ENCODE measurements at places on chromosomes 2 and 18.

GRCh38 chr2:598058-598802 lies 79.0 kb downstream of the TMEM18 start:
- no peak for DNase-seq

DNA sequence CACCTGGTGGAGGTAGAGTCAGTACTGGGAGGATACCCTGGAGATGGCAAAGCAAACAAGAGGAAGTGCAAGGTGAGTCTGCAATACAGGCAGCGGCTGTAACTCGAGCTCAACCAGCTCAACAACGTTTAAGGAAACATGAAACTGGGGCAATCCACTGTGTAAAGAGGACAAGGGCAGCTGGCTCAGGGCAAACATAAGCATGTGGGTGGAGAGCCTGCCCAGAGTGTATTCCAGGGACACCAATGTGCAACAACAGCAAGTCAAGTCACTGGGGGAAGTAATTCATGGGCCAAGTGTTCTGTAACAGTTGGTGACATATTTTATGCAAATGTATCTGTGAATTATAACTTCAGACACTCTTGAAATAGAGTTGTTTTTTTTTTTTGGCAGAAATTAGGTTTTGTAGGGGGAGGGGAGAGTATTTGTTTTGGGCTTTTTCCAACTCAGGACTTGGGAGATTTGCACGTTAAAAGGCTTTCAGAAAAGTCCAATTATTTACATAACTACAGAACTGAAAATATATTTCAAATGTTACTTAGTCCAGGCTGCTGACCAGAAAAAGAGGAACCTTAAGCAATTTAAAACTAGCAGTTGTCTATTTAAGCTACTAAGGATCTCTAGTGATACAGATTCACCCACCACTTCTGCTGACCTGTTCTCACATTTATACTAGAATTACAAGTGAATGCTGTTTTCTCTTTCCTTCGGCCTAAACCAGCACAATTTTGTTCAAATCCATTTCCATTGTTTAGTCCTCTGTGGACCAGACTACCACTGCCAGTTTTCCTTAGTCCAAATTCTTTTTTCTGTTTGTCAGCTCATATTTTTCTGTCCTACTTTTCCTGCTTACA lies 18.6 kb downstream of the NRXN1 start:
- peak; percentile 38 for DNase-seq

DNA sequence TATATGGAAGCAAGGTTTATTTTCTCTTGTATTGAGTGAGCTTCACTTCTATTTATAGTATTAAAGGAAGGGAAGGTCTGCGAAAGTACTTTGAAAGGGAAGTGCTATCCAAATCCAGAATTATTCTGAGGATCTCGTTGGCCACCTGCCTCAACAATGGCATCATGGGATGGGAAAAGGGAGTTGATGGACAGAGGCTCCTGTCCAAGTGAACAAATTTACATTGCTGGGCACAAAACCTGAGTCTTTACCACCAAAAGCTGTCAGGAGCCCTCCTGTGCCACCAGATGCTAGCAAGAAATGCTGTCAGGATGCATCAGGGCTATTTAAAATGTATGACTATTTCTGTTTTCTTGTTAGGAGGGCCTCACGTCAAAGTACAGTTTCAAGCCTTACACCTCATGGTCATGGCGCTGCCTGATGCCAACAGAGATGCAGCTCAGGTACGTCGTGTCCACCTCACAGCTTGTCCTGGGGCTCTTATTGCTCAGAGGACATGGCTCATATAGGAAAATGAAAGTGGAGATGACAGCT lies 157.3 kb downstream of the ARHGAP28 start:
- DNase-seq, result no peak

GRCh38 chr2:78861546-78861945 lies 164.0 kb upstream of the REG3G start:
- no peak for DNase-seq

DNA sequence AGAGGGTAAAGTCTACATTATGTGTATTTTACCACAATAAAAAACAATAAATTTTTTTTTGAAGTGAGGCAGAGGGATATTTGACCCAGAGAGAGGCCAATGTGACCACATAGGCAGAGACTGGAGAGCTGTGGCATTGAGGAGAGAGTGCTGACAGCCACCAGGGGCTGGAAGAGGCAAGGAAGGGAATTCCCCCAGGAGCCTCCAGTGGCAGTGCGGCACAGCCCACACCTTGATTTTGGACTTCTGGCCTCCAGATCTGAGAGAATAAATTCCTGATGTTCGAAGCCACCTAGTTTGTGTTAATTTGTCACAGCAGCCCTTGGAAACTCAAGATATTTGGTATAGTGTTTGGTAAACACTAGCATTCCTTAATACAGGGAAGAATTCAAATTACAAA lies 22.7 kb downstream of the ANKRD29 start:
- no peak for DNase-seq

DNA sequence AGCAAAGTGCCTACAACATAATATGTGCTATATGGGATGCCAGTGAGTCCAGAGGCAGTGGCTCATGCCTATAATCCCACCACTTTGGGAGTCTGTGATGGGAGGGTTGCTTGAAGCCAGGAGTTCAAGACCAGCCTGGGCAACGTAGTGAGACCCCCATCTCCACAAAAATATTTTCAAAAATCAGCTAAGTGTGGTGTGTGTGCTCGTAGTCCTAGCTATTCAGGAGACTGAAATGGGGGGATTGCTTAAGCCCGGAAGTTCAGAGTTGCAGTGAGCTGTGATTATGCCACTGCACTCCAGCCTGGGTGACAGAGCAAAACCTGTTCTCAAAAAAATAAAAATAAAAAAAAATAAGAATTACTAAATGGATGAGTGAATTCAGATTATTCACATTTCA lies 23.4 kb downstream of the OTX1 start:
- DNase-seq, result no peak

- no peak for DNase-seq
Observed at GRCh38 chr2:207224381-207224780, 58.6 kb upstream of the KLF7 start.

- no peak for DNase-seq
Observed at GRCh38 chr2:142435847-142436246, 305.0 kb upstream of the LRP1B start.

DNA sequence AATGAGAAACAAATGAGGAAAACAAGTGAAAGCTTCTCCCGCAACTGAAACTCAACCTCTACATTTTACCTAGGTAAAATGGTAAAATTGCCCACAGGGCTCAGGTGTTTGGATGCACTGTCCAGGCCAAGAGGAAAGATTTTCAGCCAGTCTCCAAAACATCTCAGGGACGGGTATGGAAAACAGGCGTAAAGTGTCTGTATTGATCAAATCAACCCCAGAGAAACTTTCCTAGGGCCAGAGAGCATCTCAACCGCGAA lies 361 bp upstream of the HAT1 start:
- DNase-seq, result no peak

GRCh38 chr2:236107536-236107935 lies 60.6 kb downstream of the GBX2 start:
- DNase-seq, result no peak

- no peak for DNase-seq
Observed at GRCh38 chr2:209322041-209322440, 101.8 kb upstream of the MAP2 start.

DNA sequence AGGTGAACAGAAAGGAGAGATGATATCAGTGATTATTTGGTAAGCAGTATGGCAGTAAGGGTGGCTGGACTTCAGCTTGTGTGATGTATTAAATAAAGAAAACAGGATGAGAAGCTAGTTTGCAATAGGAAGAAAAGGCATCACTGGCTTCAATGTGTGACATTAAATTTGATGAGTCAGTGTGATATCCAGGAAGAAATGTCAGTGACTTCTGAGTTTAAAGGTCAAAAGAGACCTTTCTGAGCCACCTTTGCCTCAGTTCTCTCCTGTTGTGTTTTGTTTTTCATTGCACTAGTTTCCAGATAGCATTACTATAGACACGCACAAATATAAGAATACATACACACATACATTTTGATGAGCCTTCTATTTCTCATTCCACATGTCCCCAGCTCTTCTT lies 105.6 kb downstream of the PIGN start:
- DNase-seq, result no peak

GRCh38 chr2:10550206-10551001 lies 102.3 kb upstream of the ODC1 start:
- DNase-seq, result no peak

- no peak for DNase-seq
Observed at GRCh38 chr2:212708355-212708754, 169.8 kb upstream of the ERBB4 start.

GRCh38 chr2:38818565-38818964 lies 40.6 kb downstream of the GEMIN6 start:
- no peak for DNase-seq

GRCh38 chr18:39681061-39681460 lies 2115.5 kb upstream of the CELF4 start:
- DNase-seq, result no peak

DNA sequence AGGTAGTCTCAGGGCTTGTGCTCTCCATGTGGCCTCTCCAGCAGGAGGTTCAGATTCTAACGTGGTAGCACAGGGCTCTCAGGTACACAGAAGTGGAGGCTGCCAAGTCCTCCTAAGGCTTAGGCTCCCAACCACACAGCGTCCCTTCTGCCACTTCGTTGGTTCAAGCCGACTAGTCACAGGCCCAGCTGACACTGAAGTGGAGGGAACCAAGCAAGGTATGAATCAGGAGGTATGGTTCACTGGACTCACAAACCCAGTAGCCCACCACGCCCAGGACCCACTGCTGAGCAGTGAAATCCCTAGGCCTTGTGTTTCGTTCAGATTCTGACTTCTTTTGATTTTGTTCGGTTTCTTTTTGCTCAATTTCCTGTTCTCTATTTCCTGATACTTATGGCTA lies 46.0 kb upstream of the SEC11C start:
- DNase-seq, result no peak

DNA sequence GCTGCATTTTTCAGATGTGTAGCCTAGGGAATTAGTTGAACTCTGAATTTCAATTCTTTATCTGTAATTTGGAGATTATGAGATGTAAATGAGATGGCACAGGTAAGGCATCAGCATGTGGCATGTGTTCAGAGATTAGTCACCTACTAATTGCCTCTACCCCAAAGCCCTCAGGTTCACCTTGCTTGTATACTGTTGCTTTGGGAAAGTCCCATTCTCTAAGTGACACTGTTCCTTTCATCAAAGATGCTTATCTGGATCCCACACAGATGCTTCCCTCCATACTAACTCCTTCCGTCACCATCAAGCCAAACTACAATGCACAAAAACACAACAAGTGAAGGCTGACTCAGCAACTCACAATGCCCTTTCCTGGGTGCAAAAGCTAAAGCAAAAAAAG lies 143.7 kb downstream of the LRATD1 start:
- no peak for DNase-seq

GRCh38 chr2:169009865-169010579 lies 21.1 kb downstream of the ABCB11 start:
- DNase-seq, result no peak

DNA sequence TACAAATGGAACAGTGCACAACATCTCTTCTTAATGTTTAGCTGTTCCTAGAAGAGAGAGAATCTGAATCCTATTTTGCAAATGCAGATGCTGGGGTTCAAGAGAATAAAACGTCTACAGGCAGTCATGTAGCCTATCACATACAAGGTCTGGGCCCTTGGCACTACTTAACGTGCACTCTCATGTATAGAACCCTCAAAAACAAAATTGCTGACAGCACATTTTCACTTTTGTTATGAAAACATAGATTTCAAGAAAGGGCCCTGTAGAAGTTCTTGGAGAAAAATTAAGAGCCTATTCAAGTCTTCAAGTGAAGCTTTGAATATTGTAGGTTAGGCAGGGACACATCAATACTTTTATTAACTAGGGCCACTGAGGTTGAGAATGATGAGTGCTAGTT lies 504.3 kb upstream of the FAM98A start:
- DNase-seq, result no peak

GRCh38 chr2:226185616-226186211 lies 613.9 kb downstream of the IRS1 start:
- DNase-seq, result no peak

- DNase-seq, result no peak
Observed at GRCh38 chr2:136122661-136123060, 4.7 kb upstream of the CXCR4 start.

DNA sequence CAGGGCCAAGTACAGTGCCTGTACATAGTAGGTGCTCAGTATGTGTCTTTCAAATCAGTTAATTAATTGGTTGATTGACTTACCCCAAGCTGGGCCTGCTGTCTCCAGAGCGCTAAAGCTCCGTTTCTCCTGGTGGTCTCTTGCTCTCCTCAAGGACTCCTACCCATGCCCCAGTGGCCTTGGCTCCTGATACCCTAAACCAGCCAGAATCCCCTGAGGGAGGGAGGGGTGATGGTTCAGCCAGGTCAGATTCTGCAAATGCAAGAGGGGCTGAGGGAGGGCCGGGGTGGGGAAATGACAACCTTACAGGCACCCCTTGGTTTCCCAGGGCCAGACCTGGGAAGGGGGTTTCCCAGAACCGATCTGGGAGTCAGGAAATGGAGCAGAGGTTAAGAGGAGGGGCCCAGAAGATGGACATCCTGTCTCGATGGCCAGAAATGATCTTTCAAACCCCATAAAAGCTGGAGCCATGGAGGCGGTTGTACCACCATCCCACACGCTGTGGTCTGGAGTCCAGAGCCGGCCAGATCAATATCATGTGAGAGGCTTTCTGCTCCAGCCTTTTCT lies 209.1 kb downstream of the TNS1 start:
- DNase-seq, result no peak

DNA sequence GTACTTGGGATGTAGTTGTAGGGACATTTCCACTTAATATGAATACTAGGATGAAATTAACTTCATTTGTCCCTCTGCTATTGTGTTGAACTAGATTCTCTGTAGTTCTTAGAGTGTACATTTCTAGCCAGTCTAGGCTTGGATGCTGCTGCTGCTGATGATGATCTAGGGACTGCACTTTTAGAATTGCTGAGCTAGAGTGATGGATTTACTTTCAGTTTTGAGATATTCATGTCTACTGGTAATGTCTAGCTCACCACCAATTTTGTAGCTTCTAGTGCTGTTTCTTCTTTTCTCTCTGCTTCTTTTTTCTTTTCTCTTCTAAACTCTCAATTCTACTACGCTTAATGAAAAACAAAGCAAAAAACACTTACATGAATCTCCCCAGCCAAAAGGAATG lies 49.4 kb downstream of the MRPS9 start:
- no peak for DNase-seq

GRCh38 chr2:169080250-169081069 lies 11.1 kb downstream of the DHRS9 start:
- DNase-seq, result no peak

- DNase-seq, result peak; percentile 76
Observed at GRCh38 chr18:79400091-79400590, 4.4 kb downstream of the NFATC1 start.

All from ecto neural progenitor cell (in vitro differentiated cells).